ENCODE measurements at places on chromosomes 7 and 10.

GRCh38 chr7:67371429-67372305 is 375.0 kb downstream of the TYW1 start:
- peak; percentile 52 for DNase-seq

DNA sequence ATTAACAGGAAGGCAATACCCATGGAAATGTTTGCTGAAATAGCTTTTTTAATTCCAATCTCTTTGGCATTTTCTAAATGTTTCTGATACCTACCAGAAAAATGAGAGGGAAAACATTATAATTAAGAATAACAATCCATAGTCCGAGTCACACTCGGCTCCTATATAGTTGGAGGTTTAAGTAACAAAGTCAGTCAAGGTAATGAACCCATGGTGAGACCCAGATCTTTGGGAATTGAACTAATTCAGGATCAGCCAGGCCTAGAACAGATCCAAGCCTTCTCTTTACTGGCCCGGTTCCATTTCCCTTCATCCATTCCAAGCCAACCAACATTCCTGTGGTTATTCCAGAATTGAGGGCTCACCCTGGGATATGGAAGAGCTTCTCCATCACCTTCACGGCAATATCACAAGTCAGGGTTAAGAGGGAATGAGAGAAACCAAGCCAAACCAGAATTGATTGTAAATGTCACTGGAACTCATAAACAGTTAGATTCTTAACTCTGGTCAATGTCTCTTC is 28.3 kb downstream of the ABCB4 start:
- no peak for DNase-seq

DNA sequence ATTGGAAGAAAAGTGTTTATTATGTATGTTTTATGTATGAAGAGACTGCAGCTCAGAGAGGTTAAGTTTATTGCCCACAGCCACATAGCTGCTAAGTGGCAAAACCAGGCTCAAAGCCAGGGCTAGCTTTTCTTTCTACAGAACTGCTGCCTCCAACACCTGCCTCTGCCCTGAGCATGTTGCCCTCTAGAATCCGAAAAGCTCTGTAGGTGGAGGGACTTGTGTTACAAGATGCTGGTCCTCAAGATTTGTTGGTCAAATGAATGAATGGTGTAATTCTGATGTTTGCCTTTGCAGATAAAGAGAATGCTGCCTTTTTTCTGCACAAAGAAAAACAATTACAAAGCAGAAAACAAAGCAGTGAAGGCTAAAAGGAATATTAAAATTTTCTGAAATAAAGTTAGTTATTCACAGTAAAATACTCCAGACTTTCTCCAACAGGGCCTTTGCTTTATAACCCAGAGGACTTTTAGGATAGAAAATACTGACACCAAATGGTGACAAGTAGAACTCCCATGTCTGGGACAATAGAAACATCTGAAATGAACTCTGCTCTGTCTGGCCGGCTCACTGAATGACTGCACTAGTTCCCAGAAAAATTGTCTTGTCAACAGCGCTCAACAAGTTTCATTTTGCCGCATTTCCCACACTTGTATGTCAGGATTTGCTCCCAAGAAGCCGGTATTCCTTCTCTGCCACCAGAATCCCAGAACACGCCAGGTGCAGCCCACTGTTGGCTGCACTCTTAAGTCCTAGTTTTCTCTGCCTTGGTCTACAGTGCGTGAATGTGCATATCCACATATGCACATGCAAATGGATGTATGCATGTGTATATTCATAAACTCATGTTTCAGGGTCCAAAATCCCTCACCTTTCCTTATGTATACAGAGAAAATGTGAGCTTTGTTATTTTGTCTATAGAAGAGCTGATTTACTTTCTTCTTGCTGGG is 11.0 kb upstream of the DNTT start:
- DNase-seq, result peak; percentile 82

DNA sequence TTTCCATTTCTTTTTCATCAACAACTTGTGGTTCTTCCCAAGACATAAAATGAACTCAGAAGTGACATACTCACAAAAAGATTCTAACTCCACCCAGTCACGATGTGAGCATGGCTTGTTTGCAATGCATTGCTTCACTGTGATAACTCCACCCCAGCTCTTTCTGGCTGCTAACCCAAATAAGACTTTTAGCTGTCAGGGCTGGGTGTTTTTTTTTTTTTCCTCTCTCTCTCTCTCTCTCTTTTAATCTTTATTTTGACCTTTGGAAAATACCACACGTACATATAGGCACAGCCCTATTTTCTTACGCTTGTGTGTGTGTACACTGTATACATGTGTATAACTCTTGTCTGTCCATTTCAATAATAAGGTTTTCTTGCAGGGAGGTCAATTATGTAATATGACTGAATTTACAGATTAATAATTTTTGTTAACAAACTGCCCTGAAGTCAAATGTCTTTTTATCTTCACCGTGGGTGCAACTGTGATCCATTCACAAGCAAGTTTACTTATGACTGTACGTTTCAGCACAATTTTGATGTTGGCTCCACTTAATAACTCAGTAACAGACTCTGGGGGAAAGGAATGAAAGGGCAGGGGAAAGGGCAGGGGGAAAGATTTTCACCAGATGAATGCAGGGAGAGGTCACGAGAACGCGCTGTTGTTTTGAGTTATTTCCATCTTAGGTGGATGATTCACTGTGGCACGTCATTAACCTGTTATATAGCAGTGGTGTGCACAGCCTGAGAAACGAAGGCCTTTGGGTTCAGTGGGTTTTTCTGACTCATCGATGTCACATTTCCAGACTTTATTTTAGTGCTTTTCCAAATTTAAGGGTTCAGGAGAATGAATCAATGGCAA is 49.1 kb downstream of the APBB1IP start:
- DNase-seq, result no peak

DNA sequence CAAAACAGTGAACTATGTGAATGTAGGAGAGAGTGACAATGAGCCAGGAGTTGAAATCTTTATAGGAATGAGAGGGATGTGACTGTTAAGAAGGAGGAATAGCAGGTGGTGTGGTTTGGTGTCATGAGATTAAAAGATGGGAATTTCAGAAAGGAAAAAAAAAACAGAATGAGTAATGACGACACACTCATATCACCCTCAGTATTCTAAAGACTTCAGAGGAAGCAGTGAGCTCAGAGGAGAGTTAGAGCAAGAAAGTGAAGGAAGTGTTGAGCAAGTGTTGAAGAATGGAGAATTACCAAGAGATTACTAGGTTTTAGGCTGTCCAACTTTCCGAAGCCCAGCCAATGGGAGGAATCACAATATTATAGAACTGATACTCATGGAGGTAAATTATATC is 220.5 kb upstream of the HGF start:
- no peak for DNase-seq

GRCh38 chr10:11175823-11176243 is 158.2 kb downstream of the CELF2 start:
- no peak for DNase-seq

DNA sequence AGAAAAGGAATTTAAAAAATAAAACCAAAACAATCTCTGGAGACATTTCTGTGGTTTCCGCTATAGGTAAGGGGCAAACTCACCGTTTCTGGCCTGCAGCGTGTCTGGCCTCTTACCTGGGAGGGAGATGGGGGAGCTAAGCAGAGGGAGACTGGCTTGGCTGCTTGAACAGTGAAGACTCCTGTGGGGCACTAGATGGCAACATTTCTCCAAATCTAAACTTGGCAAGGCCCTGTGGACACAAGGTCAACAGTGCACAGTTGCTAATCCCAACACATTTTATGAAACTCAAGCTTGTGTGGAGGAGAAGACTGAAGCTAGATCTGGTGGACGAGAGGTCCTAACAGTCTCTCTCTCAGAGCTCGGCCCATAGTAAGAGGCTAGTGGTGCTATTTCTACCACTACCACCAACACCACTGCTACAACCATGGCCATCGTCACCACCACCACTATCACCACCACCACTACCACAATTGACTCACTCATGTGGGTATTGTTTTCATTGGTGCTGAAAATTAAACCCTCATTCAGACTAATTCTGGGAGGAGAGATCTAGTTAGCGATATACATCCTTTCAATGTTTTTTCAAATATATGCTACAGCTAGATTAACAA is 28.4 kb upstream of the CDHR3 start:
- DNase-seq, result peak; percentile 16

DNA sequence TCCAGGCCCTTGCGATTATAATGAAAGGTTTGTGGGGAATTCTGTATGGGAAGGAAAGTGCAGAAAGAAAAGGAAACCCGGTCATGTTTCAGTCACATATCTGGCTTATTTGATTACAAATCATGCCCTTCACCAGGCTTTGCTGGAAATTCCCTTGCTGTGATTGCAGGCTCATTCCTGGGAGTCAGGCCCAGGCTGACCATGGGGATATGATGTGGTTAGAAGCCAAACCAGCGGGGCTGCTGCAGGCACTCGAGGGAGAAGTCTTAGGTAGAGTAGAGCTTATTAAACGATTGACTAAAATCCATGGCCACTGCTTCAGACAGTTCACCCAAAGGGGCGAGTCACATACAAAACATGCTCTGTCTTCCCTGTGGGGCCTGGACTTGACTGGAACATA is 16.2 kb downstream of the PKD1L1 start:
- no peak for DNase-seq

- DNase-seq, result no peak
Measured at GRCh38 chr7:115019882-115020605, 98.2 kb downstream of the MDFIC start.

DNA sequence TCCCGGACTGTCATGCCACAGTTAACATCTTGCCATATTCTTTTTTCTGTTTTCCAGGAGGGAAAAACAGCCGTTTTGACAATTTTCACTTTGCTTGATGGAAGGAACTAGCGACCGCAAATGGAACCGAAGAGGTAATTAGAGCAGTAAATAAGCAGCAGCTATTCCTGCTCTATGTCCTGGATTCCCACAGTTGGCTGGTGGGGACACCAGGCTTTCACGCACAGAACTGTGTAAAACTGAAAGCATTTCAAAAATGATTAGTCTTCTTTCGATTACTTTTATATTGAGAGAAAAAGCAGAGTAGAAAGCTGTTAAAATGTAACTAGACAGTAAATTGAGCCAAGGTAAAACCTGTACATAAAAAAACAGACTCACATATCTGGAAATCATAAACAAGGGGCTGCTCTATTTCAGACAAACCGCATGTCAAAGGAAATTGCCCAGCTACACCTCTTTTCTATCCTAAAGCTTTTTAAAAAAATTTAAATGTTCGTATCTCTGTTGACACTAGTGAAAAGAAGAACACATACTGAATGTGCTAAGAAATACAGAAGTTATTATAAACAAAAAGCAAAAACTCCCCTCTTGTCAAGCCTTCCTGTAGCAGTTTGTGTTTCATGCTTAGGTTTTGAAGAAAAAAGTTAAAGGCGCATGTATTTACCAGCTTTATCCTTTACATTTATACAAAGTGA is 93.4 kb downstream of the RNF216 start:
- DNase-seq, result no peak

- no peak for DNase-seq
Measured at GRCh38 chr7:50293509-50294179, 10.9 kb upstream of the IKZF1 start.

DNA sequence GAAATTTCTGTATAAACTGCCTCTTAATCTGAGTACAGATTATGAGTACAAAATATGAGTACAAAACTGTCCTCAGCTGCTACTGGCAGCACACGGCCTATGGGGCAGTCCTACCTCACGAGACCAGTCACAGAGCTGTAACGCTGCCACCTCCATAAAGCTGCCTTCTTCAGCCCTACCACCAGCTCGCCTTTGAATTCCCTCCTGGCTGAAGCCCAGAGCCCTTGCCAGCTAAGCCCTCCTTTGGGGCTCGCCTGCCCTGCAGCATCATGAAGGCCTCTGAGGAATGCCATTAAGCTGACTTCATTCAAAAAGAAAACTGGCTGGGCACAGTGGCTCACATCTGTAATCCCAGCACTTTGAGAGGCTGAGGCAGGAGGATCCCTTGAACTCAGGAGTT is 180.0 kb upstream of the SH2B2 start:
- no peak for DNase-seq

DNA sequence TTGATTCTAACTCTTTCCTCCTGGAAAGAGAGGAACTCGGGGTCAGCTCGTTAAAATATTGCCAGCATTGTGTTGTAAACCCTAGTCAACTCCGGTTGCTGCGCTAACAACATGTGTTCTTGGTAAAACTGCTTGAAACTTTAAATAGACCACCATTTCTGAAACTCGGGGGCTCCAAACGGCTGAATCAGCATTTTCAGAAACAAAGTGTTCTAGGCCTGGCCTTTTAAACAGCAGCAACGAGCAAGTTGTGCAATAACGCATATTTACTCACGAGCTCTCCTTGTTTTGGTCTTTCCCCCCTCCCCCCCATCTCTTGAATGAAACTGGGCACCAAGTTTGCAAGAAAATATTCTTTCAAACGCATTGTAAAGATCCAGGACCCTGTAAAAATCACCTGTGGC is 9.2 kb upstream of the GRB10 start:
- DNase-seq, result no peak

GRCh38 chr10:23448802-23449570 is 10.1 kb downstream of the OTUD1 start:
- DNase-seq, result no peak

- DNase-seq, result no peak
Measured at GRCh38 chr10:28774051-28774995, 97.0 kb downstream of the BAMBI start.

DNA sequence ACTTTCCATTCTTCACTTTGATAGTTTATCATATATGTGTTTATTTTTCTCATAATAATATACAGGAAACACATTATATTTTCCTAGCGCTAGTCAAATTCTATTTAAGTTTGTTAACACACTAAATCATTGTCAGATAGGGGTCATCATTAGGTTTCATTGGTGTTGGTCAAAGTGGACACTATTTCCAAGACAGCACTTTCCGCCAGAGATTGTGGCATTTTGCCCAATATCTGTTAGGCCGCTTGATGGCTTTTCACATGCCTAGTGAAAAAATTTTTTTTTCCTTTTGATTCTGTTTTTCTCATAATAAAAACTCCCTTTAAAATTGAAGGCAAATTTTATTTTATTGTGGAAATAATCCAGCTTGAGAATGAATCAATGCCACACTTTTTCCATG is 495.4 kb upstream of the AKR1E2 start:
- DNase-seq, result no peak

- DNase-seq, result no peak
Measured at GRCh38 chr7:106747804-106748203, 86.8 kb upstream of the CCDC71L start.

DNA sequence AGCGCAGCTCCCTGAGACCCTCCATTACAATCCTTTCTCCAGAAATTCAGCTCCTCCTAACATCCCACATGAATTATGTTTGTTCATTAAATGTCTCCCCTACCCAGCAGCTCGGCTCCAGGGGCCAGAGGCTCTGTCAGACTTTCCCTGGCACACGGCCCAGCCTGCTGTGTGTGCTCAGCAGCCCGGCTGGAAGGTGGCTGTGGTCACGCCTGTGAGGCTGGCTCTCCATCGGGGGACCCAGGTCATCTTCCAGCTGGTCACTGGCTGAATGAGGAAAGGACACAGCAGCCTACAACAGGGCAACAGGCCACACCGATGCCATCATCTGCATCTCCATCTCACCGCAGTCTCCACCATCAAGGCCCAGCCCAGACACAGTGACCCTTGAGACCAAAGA is 219.8 kb downstream of the MAD1L1 start:
- no peak for DNase-seq

- DNase-seq, result no peak
Measured at GRCh38 chr7:66283003-66283920, 78.1 kb downstream of the TPST1 start.

GRCh38 chr7:110839866-110840265 is 251.1 kb upstream of the LRRN3 start:
- no peak for DNase-seq

GRCh38 chr10:1195828-1196227 is 139.6 kb downstream of the WDR37 start:
- no peak for DNase-seq

GRCh38 chr10:93369588-93370164 is 112.5 kb downstream of the MYOF start:
- DNase-seq, result no peak

GRCh38 chr10:19048891-19049290 is 290 bp downstream of the MALRD1 start:
- DNase-seq, result no peak
